KBM-7 (cell line): ENCODE measurements at places on chromosomes 1 and 21.

DNA sequence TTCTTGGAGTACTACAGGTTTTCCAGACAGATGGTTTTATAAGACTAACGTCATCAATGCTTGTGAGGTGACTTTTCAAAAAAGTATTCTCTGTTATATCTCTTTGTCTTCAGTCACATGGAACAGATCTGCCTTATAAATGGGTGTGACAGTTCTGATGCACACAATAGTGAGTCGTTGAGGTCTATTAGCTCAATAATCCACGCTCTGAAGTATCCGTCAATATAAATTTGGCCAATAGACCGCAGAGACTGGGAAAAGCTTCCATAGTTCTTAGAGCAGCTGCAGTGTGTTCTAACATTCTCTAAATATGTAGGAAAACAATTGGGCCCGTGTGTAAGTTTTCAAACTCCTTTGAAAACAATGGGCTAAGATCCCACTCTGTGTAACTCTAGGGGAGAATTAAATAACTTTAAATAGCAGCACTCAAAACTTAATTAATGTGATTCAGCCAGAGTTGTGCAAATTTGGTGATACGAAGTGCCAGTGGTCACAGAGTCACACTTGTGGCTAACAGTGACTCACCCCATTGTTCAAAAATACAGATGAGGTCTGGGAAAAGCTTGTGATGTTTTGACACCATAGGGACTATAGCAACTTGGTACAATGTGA lies 316.0 kb downstream of the LMO4 start:
- no peak for DNase-seq

- DNase-seq, result peak; percentile 45
Measured at GRCh38 chr1:42961312-42962091, 2.8 kb upstream of the SLC2A1 start.

DNA sequence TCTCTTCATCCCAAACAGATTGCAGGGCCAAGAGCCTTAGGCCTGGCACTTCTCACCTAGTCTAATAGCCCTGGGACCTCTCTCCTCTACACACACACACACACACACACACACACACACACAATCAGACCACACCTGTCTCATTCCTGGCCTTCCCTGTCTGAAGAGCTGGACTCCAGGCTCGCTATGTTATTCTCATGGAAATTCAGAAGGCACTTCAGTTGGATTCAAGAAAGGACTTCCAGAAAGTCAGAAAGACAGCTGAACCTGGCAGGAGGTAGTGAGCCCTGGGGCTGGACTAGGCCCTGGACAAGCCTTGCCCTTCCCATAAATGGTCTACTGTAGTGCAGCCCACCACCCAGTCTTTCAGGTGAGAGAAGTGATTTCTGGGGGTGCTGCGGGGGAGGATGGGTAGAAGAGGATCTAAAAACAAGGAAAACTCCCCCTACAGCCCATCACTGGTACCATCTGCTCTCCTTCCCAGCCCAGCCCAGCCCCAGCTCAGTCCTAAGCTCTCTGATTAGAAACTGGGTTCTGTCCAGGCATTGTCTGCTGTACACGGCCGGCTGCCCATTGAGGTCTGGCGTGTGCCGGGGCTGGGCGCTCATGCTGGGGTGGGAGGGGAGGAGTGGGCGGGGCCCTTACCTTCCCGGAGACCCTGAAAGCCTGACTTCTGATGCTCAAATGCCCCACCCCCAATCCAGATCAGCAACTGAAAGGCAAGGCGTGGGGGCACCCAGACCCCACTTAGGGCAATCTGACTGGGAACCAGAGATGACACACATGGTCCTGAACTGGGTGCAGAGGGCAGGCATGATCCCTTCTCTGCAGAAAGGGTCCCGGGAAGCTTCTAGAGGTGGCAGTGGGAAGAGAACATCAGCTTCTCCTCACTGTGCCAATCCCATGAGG lies 2.5 kb downstream of the KIF21B start:
- peak; percentile 44 for DNase-seq

- DNase-seq, result no peak
Measured at GRCh38 chr1:234000557-234001041, 96.1 kb downstream of the SLC35F3 start.

- DNase-seq, result no peak
Measured at GRCh38 chr1:222918801-222919477, 104.1 kb downstream of the DISP1 start.
